ENCODE measurements at places on chromosomes 6 and 20. TPM values are rescaled to one million over a fixed set of nuclear protein-coding genes. Genes with fewer than 3 reads are reported as not detected.

ELOVL4 gene
- 0.56 TPM for total RNA-seq

DNA sequence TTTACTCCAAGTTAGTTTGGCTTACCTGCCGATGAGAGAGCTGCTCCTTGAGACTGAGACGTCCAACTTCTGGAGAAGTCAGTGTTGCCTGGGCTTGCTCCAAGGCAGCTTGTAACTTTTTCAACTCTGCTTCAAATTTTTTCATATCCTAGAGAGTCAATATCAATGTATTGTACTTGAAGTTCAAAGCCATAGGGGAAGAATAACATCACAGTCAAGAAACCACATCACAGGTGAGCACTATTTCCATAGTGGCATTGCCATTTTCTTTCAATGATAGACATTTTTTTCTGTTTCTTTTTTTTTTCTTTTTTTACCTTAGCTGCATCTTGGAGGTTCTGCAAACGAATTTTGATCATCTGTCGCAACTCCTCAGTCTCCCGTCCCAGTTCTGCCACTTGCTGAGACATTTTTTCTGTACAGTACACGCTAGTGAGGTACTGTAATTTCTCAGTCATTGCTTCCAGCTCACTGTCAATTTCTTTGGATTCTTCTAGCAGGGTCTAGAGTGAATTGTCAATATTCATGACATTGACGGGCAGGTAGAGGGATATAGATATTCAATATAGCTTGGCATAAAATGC is 326.7 kb downstream of the SYNE1 start:
- peaks cover 22% of the 10 kb centered on the region for H3K4me1 ChIP-seq
- H3K36me3 ChIP-seq: no peaks in the 10 kb centered on the region

DNA sequence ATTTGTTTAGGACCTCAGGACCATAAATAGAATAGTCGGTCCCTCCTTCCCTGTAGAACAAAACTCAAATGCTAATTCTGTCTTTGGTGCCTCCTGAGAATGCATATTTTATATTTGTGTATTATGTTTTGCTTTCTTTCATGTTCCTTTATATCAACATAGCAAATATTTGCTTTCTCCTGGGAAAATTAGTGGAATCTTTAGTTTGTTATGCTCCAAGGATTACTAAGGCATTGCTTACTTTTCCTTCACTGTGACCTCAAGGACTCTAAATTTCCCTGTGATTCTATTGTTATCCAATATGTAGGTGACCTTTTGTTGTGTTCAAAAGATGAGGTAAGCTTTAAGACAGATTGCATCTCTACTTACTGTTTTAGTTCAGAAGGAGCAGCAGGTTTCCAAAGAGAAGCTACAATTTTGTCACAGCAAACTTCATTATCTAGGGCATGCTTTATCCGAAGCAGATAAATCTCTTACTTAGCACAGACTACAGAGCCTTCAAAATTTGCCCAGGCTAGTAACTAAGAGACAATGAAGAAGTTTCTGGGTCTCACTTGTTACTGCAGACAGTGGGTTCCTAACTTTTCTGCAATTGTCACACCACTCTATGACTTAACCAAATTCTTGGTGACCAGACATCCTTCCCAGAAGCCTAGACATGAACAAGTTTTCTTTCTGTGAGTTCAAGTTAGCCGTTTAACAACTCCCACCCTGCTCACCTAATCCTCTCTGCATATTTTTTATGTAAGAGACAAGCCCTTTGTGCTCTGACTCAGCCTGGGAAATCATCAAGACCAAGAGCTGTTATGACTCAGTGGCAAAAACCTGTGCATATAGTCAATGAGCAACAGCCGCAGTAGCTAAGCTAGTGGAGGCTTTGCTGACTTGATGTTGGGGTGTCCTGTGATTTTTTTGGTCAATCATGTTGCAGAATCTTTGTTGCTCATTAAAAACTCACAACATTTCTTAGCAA is 378.8 kb downstream of the QKI start:
- no peak for DNase-seq
- H3K27ac ChIP-seq: no peak overlapping the region
- no peaks in the 10 kb centered on the region for H3K36me3 ChIP-seq
- no peaks in the 10 kb centered on the region for H3K27me3 ChIP-seq
- H3K4me1 ChIP-seq: no peaks in the 10 kb centered on the region

DNA sequence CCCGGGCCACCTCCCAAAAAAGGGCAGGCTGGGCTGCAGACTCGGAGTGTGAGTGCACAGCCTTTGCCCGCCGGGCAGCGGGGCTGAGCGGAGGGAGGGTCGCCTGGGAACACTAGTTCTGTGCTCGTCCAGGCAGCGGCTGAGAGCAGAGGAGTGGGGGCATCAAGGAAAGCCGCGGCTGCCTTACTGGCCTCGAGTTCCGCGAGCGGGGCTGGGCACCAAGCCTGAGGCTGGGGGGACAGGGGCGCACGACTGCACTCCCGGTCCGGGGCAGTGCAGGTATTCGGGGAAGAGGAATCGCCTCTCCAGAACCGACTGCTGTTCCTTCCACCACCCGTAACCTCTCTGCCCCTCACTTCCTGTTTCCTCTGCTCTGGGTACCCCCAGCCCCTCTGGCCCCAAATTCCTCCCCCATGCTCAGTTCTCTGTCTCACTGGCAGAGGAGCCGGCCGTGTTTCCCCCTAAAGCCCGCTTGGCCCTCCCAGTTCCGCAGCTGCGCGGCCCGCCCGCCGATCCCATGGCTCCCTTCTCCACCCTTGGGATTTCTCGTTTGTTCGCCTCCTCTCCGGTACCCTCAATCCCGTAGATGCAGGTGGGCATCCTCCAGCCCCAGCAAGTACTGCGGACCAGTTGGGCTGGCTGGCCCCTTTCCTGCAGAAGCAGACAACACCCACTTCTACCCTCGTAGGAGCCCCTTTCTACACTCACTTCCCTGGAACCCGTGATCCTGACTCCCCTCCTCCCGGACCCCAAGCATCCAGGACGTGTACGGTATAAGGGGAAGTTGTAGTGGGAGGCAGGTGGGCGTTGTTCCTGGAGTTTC is 5.1 kb downstream of the RING1 start:
- H3K27me3 ChIP-seq: no peaks in the 10 kb centered on the region
- DNase-seq: no peak
- H3K36me3 ChIP-seq: peaks cover 4% of the 10 kb centered on the region

DNA sequence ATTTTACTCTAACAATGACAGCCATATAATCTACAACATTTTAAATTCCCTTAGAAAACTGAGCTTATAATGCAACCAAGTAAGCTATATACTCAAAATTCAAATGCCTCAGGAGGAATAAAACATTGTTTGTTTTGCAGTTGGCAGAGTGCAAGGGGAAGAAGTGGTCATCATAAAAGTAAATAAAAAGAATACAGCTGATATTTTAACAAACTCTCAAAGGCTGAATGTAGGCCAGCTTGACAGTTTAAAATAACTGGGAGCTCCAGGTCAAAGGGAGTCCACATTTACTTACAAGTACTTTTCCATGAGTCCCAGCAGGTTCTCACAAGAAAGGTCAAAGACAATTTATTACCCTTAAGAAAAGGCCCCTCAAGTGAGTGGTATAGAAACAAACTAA is 589.8 kb downstream of the BCKDHB start:
- H3K36me3 ChIP-seq: no peaks in the 10 kb centered on the region
- DNase-seq: no peak
- no peaks in the 10 kb centered on the region for H3K27me3 ChIP-seq
- H3K4me1 ChIP-seq: no peaks in the 10 kb centered on the region
